ENCODE measurements at places on chromosomes 6 and 20. TPM values are rescaled to one million over a fixed set of nuclear protein-coding genes. Genes with fewer than 3 reads are reported as not detected.
A peak's percentile ranks its signal among the peaks of the same experiment; 100 is the strongest.

SERAC1 gene
- total RNA-seq, result 5.4 TPM

SH3BGRL2 gene
- total RNA-seq, result 0.54 TPM

DNA sequence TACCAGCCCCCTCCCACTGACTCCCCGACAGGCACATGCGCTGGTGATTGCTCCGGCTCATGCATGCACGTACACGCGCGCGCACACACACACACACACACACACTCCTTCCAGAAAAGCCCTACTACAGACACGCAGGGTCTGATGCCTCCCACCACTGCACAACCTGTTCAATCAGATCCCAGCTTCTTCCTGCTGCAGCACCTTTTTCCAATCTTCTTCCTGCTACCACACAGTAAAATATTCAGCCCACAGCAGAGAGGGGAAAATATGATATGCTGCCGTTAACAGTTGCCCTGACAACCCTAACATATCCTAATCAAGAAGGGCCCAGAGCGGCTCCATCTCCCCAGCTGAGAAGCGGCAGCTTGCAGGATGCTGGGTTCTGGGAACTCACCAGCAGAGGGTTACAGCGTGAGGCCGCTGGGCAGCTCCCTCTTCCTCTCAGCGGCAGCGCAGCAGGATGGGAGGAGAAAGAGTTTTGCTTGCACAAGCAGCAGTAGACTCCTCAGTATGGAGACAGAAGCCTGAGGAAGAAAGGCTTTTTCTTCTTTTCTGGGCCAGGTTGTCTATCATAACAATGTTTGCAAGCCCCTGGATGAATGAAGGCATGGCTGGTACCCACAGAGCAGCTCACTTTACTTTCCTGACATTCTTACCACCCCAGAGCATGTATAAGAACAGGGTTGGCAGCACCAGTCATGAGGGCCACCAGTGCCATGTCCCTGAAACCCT, 23.9 kb downstream of the MAP7 start:
- H3K4me1 ChIP-seq, result peaks cover 19% of the 10 kb centered on the region
- peaks cover 16% of the 10 kb centered on the region for H3K27me3 ChIP-seq
- DNase-seq, result peak; percentile 54
- H3K4me3 ChIP-seq, result peak overlapping the region; percentile 13
- no peak overlapping the region for H3K27ac ChIP-seq

SLPI gene
- total RNA-seq, result not detected

- no peak overlapping the region for H3K27ac ChIP-seq
- H3K27me3 ChIP-seq, result peaks cover 3% of the 10 kb centered on the region
- no peaks in the 10 kb centered on the region for H3K4me1 ChIP-seq
- no peak for DNase-seq
- H3K4me3 ChIP-seq, result no peak overlapping the region
These were observed 219.4 kb upstream of the SSTR4 start for GRCh38 chr20:22815603-22816315.

GRCh38 chr6:140597181-140597580, 1222.7 kb upstream of the CITED2 start:
- peaks cover 2% of the 10 kb centered on the region for H3K27me3 ChIP-seq
- H3K36me3 ChIP-seq, result no peaks in the 10 kb centered on the region
- H3K4me1 ChIP-seq, result no peaks in the 10 kb centered on the region
- H3K4me3 ChIP-seq, result no peak overlapping the region
- no peak overlapping the region for H3K27ac ChIP-seq

PHACTR1 gene
- 0.11 TPM for total RNA-seq

- peaks cover 27% of the 10 kb centered on the region for H3K27me3 ChIP-seq
- no peak overlapping the region for H3K4me3 ChIP-seq
- no peak overlapping the region for H3K27ac ChIP-seq
- no peak for DNase-seq
- no peaks in the 10 kb centered on the region for H3K36me3 ChIP-seq
These were observed 3.6 kb upstream of the PLCB1 start for GRCh38 chr20:8128291-8129060.

DNA sequence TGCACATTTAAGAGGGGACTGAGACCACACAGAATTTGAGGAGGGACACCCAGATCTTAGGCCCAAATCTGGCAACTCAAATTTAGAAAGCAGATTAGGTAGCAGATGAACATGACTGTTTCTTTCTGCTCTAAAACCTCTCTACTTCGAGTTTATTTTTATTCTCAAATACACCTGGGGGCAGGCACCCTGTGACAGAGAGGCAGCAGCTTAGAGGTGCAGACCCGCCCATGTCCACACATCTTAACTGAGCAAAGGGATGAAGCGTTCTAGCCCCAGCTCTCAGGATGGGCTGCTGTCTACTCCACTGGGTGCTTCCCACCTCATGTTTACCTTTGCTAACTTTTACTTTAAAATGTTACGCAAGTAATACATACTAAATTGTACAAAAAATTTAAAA, 125.0 kb downstream of the SLC23A2 start:
- peaks cover 18% of the 10 kb centered on the region for H3K36me3 ChIP-seq
- no peak overlapping the region for H3K4me3 ChIP-seq
- no peak overlapping the region for H3K27ac ChIP-seq
- DNase-seq, result no peak

FAM120B gene
- 19.5 TPM for total RNA-seq

FABP7 gene
- total RNA-seq, result not detected

DNA sequence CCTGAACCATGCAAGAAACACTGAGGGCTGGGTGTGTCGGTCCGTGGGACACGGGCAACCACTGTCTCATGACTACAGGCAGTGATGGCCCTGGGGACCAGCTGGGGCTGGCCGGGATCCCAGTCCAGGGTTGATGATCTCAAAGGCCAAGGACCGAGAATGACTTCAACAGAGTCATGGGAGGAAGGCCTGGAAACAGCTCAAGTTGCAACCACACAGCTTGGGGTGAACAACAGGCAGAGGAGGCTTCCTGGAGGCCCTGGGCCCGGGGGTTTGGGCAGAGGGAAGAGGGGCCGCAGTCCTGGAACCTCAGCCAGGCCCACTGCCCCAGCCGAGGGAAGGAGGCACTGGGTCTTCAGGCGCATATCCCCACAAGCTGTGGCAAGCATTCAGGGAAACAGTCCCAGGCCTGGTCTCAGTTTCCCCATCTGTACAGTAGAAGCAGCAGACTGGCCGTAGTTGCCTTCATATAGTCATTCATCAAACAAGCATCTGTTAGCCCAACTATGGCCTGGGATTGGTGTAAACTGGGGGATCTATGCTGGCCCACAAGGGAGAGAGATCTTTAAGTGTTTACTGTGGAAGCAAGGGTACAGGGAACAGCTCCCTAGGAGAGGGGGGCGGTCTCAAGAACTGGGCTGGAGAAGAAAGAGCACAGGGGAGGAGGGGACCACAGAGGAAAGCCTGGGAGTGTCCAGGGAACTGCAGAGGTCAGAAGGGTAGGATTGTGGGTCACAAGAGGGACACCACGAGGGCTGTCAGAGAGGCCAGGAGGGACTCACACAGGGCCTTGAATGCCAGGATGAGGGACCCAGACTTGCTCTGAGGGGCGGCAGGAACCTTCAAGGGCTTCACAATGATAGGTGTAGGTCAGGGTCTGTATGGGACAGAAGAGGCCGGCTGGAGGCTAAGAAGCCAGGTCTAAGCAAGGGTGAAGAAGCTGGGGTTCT, 2.1 kb downstream of the MYL9 start:
- H3K36me3 ChIP-seq, result no peaks in the 10 kb centered on the region
- no peaks in the 10 kb centered on the region for H3K4me1 ChIP-seq
- H3K27ac ChIP-seq, result no peak overlapping the region
- no peaks in the 10 kb centered on the region for H3K27me3 ChIP-seq
- DNase-seq, result no peak

- DNase-seq, result no peak
- peaks cover 10% of the 10 kb centered on the region for H3K4me1 ChIP-seq
- H3K27ac ChIP-seq, result no peak overlapping the region
- H3K4me3 ChIP-seq, result no peak overlapping the region
These were observed 36.8 kb downstream of the THBS2 start for GRCh38 chr6:169216830-169217229.

COL19A1 gene
- 0.14 TPM for total RNA-seq

RHAG gene
- total RNA-seq, result not detected

DNA sequence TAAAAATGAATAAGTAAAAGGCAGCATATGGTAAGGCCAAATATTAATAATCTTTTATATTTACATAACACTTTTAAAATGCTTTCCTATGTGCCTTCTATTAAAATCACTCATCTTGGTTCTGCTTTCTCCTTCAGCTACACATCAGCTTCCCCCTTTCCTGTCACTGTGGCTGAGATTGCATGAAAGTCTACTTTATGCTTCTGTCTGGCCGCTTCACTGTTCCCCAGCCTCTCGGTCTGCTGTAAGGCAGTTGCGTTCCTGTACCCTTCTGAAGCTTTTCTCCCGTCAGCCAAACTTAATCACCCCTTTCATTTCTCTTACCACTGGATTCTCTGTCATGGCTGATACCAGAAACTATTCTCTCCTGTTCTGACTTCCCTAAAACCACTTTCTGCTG, 34.6 kb downstream of the SOX4 start:
- H3K4me1 ChIP-seq, result no peaks in the 10 kb centered on the region
- H3K36me3 ChIP-seq, result no peaks in the 10 kb centered on the region
- no peak for DNase-seq
- H3K27me3 ChIP-seq, result no peaks in the 10 kb centered on the region
- H3K27ac ChIP-seq, result no peak overlapping the region

SLC22A7 gene
- total RNA-seq, result not detected

- H3K27me3 ChIP-seq, result no peaks in the 10 kb centered on the region
- peaks cover 31% of the 10 kb centered on the region for H3K36me3 ChIP-seq
- H3K4me1 ChIP-seq, result peaks cover 46% of the 10 kb centered on the region
These were observed 56.6 kb downstream of the ARID1B start for GRCh38 chr6:156833755-156834154.

SLC12A5 gene
- 0.43 TPM for total RNA-seq

DNA sequence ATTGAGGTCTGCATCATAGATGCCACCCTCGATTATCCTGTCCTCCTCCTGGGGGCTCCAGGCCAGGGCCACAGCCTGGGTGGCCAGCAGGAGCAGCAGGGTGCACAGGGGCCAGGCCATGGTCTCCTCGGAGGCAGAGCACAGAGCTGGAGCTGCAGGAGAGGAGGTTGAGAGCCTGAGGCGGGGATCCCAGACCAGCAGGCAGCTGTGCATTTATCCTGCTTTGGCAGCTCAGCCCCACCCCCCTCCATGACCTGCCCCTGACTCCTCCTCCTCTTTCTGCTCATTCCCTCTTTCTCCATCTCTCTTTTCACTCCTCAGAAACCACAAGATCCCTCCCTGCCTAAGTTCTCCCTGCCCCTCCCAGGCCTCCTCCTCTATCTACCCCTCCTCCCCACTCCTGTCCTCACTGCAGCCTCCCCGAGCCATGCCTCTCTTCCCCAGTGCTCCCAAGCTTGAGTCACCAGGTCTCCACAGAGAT, at the start of gene CST2:
Gene CST2, minus strand, starts transcription at position 189 of the 481 bp plus-strand sequence. Its CDS starts 69 bp downstream, at position 120.
- no peaks in the 10 kb centered on the region for H3K4me1 ChIP-seq
- no peak for DNase-seq
- H3K27me3 ChIP-seq, result peaks cover 1% of the 10 kb centered on the region
- no peak within 1 kb of the TSS for H3K27ac ChIP-seq
- no peaks in the 10 kb centered on the region for H3K36me3 ChIP-seq

MYCT1 gene
- total RNA-seq, result not detected

DNA sequence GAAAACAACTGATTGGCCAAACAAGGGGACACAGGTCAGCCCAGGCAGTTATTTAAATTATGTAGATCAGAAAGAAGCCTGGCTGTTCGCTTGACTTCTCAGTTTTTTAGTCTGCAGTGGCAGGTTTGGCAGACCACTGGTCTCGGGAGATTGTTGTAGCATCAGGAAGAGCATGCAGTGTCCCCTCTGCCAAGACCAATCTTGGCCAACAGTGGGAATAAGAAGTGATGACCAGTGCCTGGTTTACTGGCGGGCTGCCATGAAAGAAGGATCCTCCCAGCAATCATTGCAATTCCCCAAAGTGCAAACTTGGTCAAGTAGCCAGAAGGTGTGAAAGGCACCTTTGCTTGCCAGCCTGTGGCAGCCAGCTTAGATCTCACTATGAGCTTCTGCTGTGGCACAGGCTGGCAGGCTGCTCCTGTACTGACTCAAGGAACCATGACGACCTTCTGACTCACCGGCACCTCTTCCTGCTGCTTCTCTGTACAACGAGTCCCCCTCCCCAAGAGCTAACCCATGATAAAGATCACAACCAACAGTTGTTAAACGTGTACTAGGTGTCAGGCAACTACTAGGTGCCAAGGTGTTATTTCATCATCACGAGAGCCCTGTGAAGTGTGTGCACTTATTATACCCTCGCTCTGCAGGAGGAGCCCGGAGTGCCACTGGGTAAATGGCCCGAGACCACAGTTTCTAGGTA, 76.8 kb upstream of the DUSP22 start:
- H3K36me3 ChIP-seq, result no peaks in the 10 kb centered on the region
- no peak overlapping the region for H3K4me3 ChIP-seq
- no peaks in the 10 kb centered on the region for H3K27me3 ChIP-seq
- peak; percentile 89 for DNase-seq

DPPA5 gene
- not detected for total RNA-seq

GRCh38 chr6:6858533-6858982, 249.2 kb upstream of the RREB1 start:
- peaks cover 22% of the 10 kb centered on the region for H3K4me1 ChIP-seq
- peaks cover 1% of the 10 kb centered on the region for H3K36me3 ChIP-seq
- H3K4me3 ChIP-seq, result no peak overlapping the region
- DNase-seq, result no peak

BPI gene
- total RNA-seq, result not detected

OOEP gene
- not detected for total RNA-seq

CENPQ gene
- 14.6 TPM for total RNA-seq

GRCh38 chr6:121597654-121598053, 162.2 kb downstream of the GJA1 start:
- DNase-seq, result no peak
- H3K36me3 ChIP-seq, result no peaks in the 10 kb centered on the region
- H3K27ac ChIP-seq, result no peak overlapping the region
- no peak overlapping the region for H3K4me3 ChIP-seq

PRRT1 gene
- total RNA-seq, result 1.6 TPM
